Fibroblast of skin of right biceps (primary cell): ENCODE measurements at places on chromosomes 6 and 20.
A peak's percentile ranks its signal among the peaks of the same experiment; 100 is the strongest.

DNA sequence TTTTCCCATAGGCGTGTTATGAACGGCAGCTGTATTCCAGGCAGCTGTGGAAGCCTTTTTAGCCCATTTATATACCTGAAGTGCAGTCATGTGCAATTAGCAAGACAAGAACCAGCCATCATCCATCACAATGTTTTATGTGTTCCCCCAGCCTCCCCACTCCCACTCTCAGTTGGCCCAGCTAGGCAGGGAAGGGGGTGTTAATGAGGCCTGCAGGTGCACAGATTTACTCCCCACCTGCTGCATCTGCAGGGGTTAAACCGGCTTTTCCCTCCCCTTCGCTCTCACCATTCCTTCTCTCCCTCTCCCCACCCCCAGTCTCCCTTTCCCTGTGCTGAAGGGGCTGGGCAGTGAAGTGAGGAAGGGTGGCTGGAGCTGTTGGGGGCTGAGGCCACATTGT, 149.8 kb upstream of the AKAP12 start:
- DNase-seq = no peak

GRCh38 chr6:25963426-25964123, 973 bp downstream of the TRIM38 start:
- DNase-seq = peak; percentile 3

- no peak for DNase-seq
Measured at GRCh38 chr6:156816505-156816904, 39.3 kb downstream of the ARID1B start.

GRCh38 chr20:35207950-35208611, 18.4 kb upstream of the MMP24 start:
- DNase-seq = peak; percentile 68

DNA sequence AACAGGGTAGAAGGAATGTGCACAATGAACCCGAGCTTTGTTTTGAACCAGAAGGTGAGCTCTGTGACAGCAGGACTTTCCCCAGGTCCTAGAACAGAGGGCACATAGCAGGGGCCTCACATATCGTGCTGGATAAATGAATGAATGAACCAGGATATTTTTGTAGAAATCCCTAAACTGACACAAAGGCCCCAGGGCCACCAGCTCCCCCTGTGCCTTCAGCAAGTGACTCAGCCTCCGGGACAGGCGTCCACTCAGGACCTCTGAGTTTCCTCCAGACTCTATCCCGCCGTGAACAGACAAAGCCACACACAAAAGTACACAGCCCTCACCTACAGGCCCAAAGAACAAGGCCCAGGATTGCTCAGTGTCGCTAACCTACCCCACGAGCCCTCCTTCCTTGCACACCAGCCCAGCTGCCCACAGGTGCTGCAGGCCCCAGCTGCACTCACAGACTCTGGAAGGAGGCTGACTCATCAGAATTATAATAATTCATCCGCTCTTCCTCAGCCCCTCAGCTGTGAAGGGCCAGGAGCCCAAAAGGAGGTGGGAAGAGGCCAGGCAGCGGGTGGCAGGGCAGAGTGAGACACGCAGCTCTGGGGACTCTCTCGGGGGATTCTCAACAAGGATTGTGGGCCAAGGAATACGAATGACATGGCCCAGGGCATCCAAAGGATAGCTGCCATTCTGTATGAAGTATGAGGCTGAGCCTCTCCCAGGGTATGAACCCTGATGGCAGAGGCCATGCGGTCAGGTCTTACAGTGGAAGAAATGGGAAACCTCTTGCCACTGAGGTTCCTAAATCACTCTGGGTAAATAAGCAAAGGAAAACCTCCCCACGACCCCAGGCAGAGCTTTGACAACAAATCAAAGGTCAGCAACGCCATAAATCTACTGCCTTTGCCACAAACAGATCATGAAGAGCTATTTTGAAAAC, 40.9 kb downstream of the SUMO4 start:
- DNase-seq = peak; percentile 36

- no peak for DNase-seq
Measured at GRCh38 chr6:162785632-162786242, 58.0 kb downstream of the PACRG start.

DNA sequence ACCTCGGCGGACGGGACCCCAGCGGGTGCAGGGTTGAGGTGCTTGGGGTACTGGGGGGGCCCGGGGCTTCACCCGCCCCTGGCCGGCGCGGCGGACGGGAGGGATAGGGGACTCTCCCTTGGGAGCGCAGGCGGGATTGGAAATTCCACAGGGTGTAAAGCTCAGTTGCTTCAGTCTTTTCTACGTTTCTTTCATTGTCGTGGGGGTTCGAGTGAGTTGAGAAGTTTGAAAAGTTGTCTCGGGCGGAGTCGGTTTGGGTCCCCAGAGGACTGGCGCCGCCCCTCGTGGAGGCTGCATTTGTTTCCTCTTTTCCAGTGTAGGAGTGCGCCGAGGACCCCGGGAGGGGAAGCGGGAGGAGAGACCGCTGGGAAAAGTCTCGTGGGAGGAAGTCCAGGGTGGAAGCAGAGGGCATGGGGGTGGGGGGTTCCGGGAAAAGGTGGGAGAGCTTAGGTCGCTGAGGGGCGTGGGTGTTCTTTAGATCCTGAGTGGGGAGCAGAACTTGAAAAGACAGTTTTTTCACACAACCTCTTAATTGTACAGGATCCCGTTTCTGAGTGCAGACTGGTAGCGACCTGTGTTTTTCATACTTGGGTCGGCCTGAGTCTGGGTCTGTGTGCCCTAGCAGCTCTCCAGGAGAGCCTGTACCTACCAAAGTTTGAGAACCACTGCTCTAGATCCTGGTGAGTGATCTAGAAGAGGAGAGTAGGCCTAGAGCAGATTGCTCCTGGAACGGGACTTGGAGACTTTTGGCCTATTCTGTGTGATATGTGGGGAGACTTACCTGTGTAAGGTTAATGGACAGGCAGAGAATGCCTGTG, 495 bp downstream of the FAM83B start:
- peak; percentile 17 for DNase-seq

- DNase-seq = peak; percentile 41
Measured at GRCh38 chr6:147268254-147268653, 64.0 kb downstream of the STXBP5 start.

DNA sequence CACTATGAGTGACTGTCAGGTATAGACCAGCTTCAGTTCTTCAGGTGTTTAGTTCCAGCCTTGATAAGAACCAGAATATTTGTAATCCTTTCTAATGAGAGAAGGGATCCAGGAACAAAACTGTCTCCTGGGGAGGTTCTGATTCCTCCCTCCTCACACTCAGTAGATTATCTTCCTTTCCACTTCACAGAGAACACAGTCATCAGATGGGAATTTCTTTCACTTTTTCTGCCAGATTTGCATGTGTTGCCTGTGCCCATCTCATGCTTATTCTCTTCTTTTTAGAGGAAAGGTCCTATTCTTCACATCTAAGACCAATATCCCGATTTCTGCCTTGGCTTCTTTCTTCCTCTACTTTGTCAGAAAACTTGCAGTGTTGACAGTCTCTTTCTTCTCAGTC, 50.8 kb downstream of the CD109 start:
- DNase-seq = peak; percentile 43
